ENCODE measurements at places on chromosomes 13 and 19. TPM values are rescaled to one million over a fixed set of nuclear protein-coding genes. Genes with fewer than 3 reads are reported as not detected.

DNA sequence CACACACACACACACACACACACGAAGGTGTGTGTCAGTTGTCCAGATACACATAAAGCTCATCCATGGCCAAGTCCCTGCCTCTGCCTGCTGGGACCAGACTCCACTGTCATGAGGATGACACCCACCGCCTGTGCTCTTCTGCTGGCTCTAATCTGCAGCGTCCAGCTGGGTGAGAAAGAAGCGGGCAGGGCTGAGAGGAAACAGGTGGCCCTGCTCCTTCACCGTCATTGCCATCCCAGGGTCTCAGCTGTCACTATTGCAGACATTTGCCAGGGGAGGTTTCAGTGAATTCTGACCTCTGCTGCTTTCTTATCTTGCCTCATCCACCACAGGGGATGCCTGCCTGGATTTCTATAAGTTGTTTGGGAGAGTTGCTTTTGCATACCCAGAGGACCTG, 31.4 kb downstream of the SCGB2B2 start:
- DNase-seq = no peak

DNA sequence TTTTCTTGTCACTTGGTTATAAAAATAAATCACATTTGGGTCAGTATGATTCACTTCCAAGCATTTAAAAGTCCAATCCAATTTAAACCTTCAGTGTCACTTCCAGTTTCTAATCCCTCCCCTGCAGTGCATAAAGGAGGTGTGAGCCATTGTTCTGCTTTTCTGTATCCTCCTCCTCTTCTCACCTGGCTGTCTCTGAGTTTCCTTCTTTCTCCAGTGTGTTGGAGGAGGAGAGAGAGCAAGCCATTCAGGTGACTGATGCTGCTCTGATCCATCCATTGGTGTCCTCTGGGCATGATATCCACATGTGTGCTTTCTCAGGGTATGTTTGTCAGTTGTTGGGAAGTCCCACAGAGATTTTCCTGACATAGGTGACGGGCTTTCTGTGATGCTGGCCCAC, 1.2 kb downstream of the NUDT15 start:
- no peak for DNase-seq

DNA sequence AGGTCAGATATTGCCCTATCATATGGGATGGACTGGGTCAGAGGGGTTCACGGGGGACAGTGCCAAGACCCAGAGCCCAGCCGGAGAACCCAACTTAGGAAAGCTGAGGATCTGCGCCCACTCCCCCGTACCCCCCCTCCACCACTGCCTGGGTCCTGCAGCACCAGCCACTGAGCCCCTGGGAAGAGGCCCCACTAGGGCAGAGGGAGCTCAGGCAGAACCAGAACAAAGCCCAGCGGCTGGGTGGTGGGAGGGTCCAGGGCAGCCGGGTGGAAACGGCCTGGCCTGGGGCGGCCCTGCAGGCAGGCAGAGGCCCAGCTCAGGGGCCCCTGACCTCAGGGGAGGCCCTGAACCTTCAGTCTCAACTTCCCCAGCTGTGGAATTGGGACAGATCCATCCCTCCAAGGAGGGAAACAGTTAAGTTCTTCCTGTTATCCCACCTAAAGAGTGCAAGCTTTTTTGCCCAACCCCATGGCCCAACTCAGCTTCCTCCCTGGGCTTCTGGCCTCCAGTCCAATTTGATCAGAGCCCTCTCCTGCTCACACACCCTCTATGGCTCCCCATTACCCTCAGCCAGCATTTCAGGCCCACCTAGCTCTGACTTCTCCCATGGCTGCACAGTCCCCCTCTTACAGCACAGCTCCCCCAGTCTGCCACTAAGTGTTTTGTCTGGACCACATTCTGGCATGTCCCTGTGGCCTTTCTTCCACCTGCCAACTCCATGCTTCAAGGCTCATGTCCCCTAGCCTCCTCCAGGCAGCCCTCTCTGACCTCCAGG, 3.1 kb downstream of the NR2F6 start:
- no peak for DNase-seq

DNA sequence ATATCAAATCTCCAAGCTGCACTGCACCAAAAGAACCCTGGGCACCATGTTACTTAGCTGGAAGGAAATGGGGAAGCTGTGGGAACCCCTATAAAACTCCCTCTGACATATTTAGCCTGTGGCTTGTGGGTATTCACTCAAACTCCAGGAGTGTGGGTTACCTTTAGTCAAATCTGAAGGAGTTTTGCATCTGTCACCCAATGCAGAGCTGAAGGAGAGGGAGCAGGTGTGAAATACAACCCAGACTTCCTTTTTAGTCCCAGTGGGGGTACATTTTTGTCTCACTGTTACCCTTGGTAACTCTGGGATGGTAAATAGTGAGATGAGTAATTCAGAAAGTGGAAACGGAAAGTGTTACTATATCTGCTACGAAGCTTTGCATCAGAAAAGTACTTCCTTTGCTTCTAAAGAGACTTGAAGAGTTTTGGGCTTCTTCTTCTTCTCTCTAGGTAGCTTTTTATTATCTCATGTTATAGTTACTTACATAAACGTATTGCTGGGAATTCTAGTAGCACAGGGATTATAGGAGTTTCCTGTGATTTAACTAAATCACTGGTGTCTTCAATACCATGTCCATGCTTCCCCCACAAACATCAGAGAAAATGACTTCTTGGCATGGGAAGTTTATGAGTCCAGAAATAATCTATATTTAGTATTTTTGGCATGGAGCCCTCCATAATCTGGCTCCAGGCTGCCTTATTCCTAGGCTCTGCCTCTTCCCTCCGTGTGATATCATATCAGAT, 105.9 kb downstream of the AKAP11 start:
- no peak for DNase-seq

The METTL21C gene
- total RNA-seq = not detected

The SERPINE3 gene
- 0.31 TPM for total RNA-seq

The PLIN4 gene
- total RNA-seq = 0.25 TPM

The GJB2 gene
- 24.4 TPM for total RNA-seq

The MIER2 gene
- total RNA-seq = 47.1 TPM

All from mesothelial cell of epicardium (in vitro differentiated cells).